Caco-2 (cell line): ENCODE measurements at places on chromosomes 6 and 20. TPM values are rescaled to one million over a fixed set of nuclear protein-coding genes. Genes with fewer than 3 reads are reported as not detected.
A peak's percentile ranks its signal among the peaks of the same experiment; 100 is the strongest.

DNA sequence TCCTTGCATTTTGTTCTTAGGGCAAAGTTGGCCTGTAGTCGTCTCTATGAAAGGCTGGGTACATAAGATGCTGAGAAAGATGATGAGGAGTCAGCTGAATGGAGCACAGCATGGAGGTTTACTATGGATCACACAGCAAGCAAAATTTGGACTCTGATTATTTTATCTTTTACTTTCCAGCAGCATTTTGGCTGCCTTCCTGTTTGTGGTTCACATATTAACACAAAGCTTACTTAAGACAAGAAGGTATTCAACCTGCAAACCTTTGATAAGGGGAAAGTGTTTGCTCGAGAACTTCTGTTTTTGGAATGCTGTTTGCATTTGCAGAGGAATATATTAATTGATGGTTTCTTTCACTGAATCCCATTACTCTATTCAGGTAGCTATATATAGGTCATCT, 103.1 kb upstream of the ENPP5 start:
- DNase-seq, result no peak
- H3K36me3 ChIP-seq, result no peaks in the 10 kb centered on the region
- no peaks in the 10 kb centered on the region for H3K27me3 ChIP-seq
- no peak overlapping the region for H3K27ac ChIP-seq
- H3K4me3 ChIP-seq, result no peak overlapping the region
- no peaks in the 10 kb centered on the region for H3K4me1 ChIP-seq

- no peaks in the 10 kb centered on the region for H3K27me3 ChIP-seq
- H3K27ac ChIP-seq, result no peak overlapping the region
- DNase-seq, result no peak
- H3K4me3 ChIP-seq, result no peak overlapping the region
- no peaks in the 10 kb centered on the region for H3K4me1 ChIP-seq
These were observed 20.3 kb downstream of the MMS22L start for GRCh38 chr6:97262676-97263075.

DNA sequence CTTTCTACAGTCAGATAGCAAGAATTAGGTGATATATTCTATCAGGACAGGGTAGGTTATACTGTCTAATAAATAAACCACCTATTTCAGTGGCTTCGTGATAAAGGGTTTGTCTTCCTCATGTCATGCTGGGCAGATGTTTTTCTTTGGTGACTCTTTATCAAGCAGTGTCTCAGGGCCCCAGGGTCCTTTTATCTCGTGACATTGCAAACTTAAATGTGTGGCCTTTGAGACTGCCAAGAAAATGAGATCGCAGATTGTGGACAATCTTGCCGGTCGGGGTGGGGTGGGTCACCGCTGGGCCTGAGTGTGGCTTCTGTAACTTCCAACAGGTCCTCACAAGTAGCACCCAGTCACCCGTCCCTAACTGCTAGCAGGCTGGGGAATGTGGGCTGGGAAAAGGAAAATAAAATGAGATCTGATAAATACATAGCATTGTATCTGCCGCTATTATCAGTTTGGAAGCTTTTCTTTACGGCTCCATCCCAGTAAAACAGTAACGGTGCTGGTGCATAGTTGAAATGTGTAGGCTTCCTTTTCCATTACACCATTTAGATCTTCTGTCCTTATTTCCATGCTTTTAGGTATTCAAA, 50.5 kb upstream of the BMP6 start:
- peak; percentile 51 for DNase-seq
- peak overlapping the region; percentile 67 for H3K27ac ChIP-seq
- H3K4me3 ChIP-seq, result no peak overlapping the region
- peaks cover 16% of the 10 kb centered on the region for H3K4me1 ChIP-seq
- no peaks in the 10 kb centered on the region for H3K27me3 ChIP-seq

VSTM2L gene
- 0.16 TPM in 1 of 2 replicates, not detected in the other for total RNA-seq

ASCC3 gene
- 48.2 and 56.2 TPM in 2 replicates for total RNA-seq

DNA sequence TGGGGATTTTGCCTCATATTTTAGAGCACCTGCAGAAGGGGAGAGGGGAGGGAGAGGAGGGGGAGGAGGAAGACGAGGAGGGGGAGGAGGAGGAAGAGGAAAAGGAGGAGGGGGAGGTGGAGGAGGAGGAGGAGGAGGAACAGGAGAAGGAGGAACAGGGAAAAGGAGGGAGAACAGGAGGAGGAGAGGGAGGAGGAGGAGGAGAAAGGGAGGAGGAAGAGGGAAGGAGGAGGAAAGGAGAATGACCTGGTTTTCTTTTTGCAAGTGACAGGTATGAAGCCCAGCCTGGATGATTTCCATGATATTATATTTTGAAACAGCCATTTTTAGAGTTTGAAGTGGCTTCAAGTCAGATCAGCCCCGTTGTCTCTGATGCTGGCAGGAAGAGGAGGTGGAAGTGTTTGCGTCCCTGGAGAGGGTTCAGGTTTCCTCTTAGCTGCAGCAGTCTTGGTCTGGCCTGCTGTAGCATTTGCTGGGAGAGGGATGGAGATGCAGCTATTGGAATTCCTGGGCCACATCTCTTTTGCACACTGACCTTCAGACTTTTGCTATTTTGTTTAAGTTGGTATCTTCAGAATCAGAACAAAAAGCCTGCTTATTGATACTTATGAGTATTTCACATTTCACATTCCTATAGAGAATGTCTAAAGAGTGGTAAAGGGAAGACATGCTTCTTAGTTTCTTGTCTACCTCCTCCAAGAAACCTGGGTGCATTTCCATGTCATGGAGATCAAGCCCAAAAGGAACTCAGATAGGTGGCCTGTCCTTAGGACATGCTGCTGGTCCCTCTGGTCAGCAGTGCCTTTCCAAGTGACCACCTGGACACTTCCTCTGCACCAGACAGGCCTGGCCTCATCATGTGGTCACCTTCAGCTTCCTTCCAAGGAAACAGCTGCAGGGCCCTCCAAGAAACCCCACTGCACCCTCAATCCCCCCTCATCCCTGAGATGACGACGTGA, 54.3 kb upstream of the IYD start:
- H3K27ac ChIP-seq, result no peak overlapping the region
- no peak for DNase-seq
- no peaks in the 10 kb centered on the region for H3K27me3 ChIP-seq
- no peaks in the 10 kb centered on the region for H3K4me1 ChIP-seq
- H3K36me3 ChIP-seq, result no peaks in the 10 kb centered on the region
- no peak overlapping the region for H3K4me3 ChIP-seq

GRCh38 chr6:56953597-56954402, 1.1 kb upstream of the BEND6 start:
- peaks cover 2% of the 10 kb centered on the region; the same call in 1 of the 2 replicates for H3K4me1 ChIP-seq
- peaks cover 3% of the 10 kb centered on the region; the same call in 1 of the 2 replicates for H3K27me3 ChIP-seq
- H3K36me3 ChIP-seq, result no peaks in the 10 kb centered on the region
